NCI-H226 (cell line): ENCODE measurements at places on chromosomes 6 and 20.
A peak's percentile ranks its signal among the peaks of the same experiment; 100 is the strongest.

- DNase-seq, result peak; percentile 12
Measured at GRCh38 chr6:91276315-91276714, 689.4 kb upstream of the MAP3K7 start.

- no peak for DNase-seq
Measured at GRCh38 chr6:20242397-20242796, 30.1 kb upstream of the MBOAT1 start.

DNA sequence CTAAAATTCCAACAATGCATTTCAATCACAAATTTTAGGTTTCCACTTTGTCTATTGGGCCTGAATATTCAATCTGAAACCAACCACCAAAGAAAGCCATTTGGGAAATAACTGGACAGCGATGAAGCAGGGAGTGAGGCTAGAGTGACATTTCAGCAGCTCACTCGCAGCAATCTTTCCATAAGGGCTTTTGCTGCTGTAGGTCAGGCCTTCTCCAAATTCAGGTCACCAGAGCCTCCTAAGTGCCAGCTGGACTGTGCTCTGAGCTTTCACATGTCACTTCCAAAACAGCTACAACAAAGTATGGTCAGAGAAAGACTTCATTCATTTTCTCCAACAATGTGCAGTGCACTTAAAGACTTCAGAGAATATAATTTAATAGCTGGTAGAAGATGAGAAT lies 194.8 kb downstream of the FRK start:
- no peak for DNase-seq

DNA sequence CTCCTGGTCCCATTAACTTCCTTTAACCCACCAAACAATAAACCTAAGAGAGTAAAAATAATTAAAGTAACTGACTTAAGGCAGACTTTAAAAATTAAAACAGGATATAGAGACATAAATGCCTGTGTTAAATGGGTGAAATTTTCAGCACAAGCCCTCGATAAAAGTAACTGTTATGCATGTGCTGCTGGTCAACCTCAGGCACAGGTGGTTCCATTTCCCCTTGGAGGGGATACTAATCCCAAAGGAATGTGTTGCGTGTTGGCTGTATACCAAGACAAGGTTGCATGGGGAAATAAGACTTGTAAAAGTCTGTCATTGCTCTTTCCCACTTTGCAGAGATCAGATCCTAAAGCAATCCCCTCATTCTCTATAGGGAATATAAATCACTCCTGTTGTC lies 25.8 kb downstream of the HLA-A start:
- peak; percentile 87 for DNase-seq

- DNase-seq, result no peak
Measured at GRCh38 chr6:2387445-2387844, 142.0 kb upstream of the GMDS start.

DNA sequence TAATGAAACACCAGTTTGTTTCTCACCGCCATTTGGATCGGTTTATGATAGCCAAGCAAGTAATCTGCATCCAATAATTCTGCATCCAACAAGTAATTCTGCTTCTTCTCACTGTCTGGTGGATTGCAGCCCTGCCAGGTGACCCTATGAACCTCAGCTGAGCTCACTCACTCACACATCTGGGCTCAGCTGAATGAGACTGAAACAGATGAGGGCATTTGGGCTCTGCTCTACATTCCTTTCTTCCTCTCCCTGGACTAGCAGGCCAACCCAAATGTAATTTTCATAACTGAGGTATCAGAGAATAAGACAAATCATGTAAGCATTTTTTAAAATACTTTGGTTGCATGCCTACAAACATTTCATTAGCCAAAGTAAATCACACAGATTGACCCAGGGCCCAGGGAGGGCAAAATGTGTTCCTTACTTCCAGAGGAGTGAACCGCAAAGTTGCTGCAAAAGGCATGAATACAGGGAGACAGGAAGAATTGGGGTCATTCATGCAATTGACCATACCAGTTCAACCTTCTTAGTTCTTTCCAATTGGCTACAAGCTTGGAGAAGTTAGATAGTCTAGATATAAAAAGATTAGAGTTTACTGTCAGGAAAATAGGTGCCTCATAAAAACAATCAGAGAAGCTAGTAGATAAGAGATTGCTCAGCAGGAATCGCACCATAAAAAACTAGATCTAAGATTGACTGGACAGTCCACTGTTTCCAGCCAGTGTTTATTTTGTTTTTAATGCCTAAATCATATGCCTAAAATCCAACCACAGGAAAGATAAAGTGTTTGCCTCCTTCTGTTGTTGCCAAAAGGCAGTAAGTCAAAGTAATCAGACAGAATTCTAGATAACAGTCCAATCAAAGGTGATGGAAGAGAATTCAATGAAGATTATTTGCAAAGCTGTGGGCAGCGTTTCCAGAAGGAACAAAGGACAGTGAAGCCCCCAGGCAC lies 43.7 kb downstream of the CBLN4 start:
- no peak for DNase-seq

GRCh38 chr20:5886788-5887187 lies 63.5 kb downstream of the TRMT6 start:
- no peak for DNase-seq
